ENCODE measurements at places on chromosomes 3 and 15. TPM values are rescaled to one million over a fixed set of nuclear protein-coding genes. Genes with fewer than 3 reads are reported as not detected.

Gene CCR1
- 2.0 TPM for total RNA-seq

Gene TMEM207
- not detected for total RNA-seq

Gene ISLR2
- not detected for total RNA-seq

Gene CSTA
- total RNA-seq: not detected

Gene SV2B
- total RNA-seq: 0.26 TPM

Gene CD200
- 9.4 TPM for total RNA-seq

Gene THPO
- not detected for total RNA-seq

Gene NANOGP8
- not detected for total RNA-seq

Measured in activated naive CD4-positive, alpha-beta T cell treated with anti-CD3 and anti-CD28 coated beads, Interleukin-2, amount 10 ng/mL, durations not matched to agents 5 hours and 36 hours (primary cell).